ENCODE measurements at places on chromosomes 2 and 18.

- DNase-seq = no peak
Measured at GRCh38 chr2:133365117-133365516, 203.1 kb downstream of the NCKAP5 start.

DNA sequence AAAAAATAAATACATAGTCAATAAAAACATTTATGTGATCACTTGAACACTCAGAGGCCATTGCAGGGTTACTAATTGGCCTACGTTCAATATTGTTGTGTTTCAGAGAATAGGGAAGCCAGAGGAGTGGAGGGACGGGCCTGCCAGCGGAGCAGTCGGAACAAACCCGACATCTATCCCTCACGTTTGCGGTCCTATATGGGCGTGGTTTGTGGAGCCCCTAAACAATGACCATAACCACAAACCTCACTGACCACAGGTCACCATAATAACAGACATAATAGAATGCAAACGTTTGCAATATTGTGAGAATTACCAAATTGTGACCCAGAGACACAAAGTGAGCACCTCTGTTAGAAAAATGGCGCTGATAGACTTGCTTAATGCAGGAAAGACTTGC is 19.5 kb upstream of the ZNF516 start:
- DNase-seq = no peak

DNA sequence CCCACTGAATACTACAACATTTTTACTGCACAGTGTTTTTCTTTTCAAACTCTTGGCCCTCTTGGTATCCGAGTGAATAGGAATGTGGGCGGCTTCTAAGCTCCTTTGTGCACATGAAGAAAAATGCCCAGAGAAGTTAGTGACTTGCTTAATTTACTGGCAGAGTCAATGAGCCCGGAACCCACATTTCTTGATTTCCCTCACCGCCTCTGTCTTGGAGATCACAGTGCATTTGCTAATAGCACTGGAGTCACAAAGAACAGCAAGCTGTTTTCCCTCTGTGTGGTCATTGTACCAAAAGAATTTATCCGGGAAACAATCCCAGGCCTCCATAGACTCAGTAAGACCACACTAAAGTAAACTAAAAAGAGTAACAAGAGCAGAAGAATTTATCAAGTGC is 18.9 kb downstream of the STON1 start:
- no peak for DNase-seq

DNA sequence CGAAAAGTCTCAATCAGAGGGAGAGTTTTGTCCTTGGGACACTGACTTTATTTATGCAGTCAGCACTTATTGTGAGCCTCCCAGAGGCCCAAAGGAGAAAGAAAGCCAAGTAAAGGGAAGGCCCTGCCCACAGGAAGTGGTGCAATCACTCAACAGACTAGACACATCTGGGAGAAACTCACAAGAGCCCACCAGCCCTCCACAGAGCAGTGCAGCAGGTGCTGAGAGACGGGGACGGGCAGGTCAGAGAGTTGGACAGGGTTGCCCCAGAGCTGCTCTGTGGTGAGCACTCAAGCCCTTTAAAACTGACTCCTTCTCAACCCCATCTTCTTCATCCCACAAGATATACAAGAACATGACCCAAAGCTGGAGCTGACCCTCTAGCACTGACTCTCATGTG is 96.0 kb downstream of the TFCP2L1 start:
- DNase-seq = no peak

DNA sequence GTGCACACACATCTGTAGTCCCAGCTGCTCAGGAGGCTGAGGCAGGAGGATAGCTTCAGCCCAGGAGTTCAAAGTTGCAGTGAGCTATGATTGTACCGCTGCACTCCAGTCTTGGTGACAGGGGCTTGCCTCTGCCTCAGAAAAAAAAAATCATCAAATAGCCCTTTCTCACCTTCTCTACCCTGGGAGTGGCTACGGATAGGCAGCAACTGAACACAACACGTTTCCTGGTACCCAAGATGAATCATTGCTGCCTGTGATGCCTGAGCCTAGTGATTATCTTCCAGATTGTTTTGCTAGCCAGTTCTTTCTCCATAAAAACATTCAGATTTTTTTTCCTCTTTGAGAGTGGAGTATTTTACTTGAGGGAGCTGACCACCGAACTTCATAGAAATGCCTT is 13.5 kb downstream of the INPP4A start:
- no peak for DNase-seq

GRCh38 chr2:101843048-101843447 is 145.5 kb downstream of the MAP4K4 start:
- DNase-seq = no peak

DNA sequence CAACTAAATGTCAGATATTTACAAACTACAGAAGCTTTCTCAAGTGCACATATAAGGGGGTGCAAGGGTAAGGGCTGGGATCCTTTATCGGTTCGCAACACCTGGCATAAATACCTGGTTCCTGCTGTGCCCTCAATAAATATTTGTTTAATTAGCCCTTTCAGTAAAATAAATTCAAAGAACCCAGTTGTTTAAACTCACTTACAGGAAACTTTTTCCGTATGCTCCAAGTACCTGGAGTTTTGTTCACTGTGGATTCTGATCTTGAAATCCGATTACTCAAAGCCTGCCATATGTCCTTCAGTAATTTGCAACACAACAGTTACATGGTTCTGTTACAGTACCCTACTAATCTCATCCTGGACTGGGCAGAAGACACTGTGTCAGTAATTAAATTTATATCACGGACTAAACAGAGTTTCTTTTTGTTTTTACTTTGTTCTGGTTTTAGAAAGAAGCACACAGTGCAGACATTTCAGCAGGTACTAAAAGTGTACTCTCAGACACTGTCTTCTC is 36.9 kb downstream of the TBC1D8 start:
- no peak for DNase-seq

- DNase-seq = no peak
Measured at GRCh38 chr2:214014551-214015220, 396.2 kb upstream of the VWC2L start.

GRCh38 chr2:9770308-9771100 is 72.8 kb upstream of the TAF1B start:
- peak; percentile 77 for DNase-seq

Data from sciatic nerve (tissue), 2 donors.